Stimulated activated CD8-positive, alpha-beta memory T cell treated with anti-CD3 and anti-CD28 coated beads, Interleukin-7, amount 100 ng/mL, for 1 hour (primary cell): ENCODE measurements at places on chromosomes 11 and 22.

DNA sequence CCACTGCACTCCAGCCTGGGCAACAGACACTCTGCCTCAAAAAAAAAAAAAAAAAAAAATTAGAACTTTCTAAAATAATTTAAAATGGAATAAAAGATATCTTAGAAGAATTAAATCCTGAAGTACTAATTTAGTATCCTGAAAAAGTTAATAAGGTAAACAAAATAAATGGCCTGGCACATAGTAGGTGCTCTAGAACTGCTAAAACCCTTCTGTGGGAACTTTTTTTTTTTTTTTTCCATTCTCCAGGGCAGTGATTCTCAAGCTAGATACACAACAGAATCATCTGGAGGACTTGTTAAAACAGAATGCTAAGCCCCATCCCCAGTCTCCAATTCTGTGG lies 65.3 kb downstream of the MAML2 start:
- DNase-seq, result no peak

- no peak for DNase-seq
Measured at GRCh38 chr11:32290783-32291182, 144.6 kb downstream of the WT1 start.

DNA sequence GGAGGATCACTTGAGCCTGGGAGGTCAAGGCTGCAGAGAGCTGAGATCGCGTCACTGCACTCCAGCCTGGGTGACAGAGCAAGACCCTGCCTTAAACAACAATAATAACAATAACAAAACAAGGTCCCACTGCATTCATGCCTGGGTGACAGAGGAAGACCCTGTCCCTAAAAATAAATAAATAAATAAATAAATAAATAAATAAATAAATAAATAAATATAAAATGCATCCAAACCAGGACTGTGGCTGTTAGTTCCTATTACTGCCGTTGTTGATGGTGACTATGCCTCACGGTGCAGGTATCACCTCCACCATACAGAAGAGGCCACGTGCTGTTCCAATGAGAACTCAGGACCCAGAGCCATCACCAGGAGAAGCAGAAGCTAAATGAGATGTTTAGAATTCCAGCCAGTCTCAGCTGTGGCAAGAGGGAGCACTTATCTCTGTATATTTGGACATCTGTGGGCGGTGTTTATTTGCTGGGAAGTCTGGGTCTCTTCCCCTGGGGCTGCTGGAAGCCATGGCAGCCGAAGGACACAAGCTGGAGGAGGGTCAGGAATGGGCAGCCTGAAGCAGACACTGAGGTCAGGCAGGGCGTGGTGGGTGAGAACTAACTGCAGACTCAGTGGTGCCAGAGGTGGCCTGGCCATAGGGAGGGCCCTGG lies 21.6 kb downstream of the C11orf86 start:
- DNase-seq, result no peak

- no peak for DNase-seq
Measured at GRCh38 chr11:121383716-121384115, 68.4 kb upstream of the SORL1 start.

DNA sequence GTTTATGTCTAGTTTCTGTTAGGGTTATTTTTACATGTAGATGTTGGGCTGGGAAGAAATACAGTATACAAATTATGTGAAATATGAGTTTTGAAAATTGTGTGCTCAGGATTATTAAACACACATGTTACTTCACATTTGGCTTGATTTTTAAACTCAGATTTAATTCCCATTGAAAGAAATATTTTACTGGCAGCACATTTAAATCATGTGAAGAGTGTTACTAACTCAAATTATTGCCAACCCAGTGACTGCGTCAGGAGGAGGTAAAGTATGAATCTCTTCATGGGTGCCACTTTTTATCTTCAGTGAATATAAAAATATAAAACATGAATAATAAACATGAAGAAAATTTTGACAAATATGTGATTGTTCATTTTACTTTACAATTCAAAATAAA lies 457.5 kb upstream of the CCDC179 start:
- no peak for DNase-seq

- DNase-seq, result no peak
Measured at GRCh38 chr11:3831378-3832239, 9.2 kb downstream of the RHOG start.

DNA sequence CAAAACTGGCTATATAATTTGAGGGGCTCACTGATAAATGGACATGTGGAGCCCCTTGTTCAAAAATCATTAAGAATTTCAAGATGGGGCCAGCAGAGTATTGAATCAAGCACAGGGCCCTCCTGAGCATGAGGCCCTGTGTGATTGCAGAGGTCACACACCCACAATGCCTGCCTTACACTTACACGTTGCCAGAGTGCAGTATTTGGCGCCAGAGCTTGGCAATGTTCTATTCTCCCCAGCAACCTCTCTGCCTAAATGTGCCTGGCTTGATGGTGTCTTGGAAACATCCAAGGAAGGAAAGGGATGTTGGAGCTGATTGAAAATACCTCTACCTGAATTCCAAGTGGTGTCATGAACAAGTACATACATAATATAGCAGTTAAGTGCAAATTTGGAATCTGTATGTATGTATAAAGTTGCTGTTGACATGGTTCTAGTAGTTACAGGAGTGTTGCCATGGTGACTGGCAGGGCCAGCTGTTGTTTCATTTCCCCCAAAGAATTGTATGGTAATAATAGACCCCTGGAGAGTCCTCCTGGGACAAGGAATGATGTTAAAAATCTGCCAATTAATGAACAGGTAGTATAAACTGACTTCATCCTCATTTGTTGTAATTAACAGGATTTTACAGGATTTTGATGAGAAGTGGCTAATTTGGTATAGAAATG lies 205.7 kb upstream of the NAV2 start:
- DNase-seq, result no peak

- DNase-seq, result no peak
Measured at GRCh38 chr11:77518471-77518870, 44.6 kb upstream of the PAK1 start.

DNA sequence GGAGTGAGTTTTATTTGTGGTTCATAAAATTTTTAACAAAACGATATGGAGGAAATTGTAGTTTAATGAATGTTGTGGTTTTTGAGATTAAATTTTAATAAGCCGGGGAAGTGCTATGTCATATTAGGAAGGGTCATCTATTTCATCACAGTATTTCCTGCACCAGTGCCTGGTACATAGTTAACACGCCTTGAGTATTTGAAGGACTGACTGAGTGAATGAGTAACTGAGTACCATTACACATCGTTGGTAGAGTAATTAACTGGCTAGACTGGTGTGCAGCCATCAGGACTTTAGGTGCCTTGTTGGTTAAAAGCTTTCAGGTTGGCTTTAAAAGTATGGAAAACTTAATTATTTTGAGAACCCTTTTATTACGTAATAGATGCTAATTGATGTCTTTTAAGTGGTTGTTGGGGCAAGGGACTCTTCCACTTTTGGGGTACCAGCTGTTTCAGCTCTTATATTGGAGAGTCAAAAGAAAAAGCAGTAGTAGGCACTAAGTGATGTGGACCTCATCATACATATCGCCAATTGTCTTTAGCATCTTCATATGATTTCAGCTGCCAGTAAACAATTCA lies 101.8 kb downstream of the DDX10 start:
- no peak for DNase-seq

GRCh38 chr11:66974724-66975404 lies at the start of gene C11orf86:
Gene C11orf86, plus strand, starts transcription at chr11:66975304. Its CDS starts 59 bp downstream, at chr11:66975363.
- DNase-seq, result no peak

DNA sequence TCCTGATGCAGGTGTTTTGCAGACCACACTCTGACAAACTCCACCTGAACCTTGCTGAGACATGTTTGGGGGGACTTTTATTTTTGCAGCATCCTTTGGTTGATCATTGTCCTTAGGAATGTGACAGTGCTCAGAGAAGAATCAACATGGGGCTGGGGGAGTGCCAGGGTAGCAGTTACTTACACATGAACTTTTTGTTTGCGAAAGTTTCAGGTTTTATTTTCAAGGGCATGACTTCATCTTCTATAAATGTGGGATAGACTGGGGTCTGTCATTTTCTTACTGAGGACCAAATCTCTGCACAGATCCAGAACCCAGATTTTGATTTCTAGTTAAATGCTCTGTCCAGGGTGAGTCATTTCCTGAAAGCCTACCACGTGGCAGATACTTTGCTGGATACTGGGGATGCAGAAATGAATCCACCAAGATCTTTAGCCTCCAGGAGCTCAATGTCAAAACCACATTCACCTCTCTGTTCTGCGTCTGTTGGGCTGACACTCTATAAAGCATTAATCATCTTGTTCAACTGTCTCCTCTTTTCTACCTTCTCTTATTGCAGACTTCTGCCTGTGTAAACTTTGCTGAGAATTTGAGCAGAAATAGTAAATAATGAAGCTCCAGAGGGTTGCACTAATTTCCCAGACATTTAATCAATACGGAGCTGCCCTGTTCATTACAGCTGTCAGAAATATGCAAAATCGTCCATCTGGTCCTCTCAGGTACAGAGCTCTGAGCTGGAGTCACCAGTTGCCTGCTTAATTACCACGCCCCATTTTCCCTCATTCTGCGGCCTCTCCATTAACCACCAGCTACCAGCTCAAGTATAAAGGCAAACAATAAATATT lies 387.9 kb downstream of the MIAT start:
- DNase-seq, result no peak

GRCh38 chr22:40178417-40179409 lies 988 bp downstream of the TNRC6B start:
- DNase-seq, result no peak

DNA sequence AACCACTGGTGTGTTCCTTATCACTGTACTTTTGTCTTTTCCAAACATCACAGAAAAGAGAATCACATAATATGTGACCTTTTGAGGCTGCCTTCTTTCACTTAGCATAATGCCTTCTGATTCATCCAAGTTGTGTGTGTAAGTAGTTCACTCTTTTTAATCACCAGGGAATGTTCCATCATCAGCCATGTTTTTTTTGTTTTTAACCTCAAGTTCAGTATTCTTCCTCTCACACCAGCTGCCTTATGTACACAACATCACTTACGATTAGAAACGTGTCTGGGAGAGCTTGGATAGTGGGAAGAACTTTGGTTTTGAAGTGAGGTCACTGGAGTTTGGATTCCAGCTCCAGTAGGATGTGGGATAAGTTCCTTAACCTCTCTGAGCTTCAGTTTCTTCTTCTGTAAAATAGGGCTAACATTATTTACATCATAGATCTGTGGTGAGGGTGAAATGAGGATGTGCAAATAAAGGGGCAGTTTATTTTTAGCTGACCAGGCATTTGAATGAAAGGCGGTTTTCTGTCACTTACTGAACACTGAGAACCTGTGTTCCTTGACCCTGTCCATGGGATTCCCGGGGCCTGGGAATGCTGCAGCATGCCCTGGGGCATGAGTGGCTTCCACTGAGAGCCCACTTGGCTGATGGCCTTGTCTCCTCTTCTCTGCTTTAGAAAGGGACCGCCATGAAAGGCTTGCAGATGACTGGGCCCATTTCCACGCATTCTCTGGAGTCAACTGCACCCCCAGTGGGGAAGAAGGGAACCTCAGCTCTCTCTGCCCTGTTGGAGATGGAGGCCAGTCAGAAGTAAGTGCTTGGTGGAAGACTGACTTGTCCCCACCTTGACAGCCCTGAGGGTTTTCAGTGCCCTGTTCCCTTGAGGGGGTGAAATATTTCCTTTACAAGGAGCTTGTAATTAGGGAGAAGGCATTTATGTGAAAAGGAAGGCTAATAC lies 92.6 kb downstream of the DEPDC5 start:
- no peak for DNase-seq

GRCh38 chr11:60680455-60681119 lies 18.8 kb upstream of the MS4A8 start:
- DNase-seq, result no peak

GRCh38 chr11:8017071-8017470 lies 29.9 kb downstream of the EIF3F start:
- no peak for DNase-seq

- no peak for DNase-seq
Measured at GRCh38 chr11:123526027-123526805, 96.1 kb downstream of the GRAMD1B start.

GRCh38 chr22:48942698-48943566 lies 884.7 kb downstream of the BRD1 start:
- DNase-seq, result no peak

DNA sequence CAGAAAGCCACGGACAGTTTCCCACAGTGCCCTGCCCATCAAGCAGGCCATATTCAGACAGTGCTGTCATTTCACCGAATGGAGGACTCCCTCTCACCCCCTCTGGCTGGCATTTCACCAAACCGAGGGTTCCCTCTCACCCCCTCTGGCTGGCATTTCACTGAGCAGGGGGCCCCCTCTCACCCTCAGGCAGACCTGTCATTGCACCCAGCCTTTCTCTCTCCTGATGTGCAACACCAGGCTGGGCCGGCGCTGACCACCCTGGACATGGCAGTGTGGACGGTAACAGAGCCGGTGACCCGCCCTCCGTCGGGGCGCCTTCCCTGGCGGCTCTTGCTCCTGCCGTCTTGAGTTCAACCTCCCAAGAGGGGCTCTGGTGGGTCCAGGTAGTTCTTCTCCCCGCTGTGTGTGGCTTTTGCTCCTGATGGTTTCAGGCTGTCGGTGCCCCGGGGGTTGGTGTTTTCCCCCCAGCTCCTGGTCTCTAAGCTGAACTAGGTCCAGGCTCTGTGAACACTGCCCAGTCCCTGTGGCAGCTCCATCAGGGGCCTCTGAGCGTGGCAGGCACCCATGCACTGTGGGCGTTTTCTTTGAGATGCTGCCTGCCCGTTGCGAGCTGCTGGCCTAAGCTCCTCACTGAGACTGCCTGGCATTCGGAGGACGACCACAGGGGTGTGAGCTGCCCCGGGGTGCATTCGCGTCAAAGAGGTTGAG lies 46.9 kb downstream of the SMIM38 start:
- DNase-seq, result no peak

DNA sequence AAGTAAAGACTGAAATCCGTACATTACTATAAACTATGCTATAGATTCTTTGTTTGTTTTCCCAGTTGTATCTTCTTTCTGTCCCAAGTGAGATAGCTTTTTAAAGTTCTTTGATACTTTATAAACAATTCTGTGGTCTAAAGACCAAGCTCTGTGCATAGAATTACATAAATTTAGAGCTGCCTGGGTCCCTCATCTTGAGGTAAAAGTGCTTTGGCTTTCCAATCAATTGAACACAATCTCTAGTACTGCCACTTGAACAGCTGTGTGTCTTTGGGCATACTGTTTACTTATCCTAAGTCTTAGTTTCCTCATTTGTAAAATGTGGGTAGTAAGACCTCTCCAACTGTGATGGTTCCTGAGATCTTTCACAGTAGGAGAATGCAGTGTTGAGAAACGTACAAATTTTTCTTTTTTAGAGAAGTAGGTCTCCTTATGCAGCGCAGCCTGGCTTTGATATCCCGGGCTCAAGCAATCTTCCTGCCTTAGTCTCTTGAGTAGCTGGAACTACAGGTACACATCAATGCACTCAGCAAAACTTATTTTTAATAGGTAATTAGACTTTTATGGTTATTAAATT lies 2.5 kb upstream of the EED start:
- no peak for DNase-seq

DNA sequence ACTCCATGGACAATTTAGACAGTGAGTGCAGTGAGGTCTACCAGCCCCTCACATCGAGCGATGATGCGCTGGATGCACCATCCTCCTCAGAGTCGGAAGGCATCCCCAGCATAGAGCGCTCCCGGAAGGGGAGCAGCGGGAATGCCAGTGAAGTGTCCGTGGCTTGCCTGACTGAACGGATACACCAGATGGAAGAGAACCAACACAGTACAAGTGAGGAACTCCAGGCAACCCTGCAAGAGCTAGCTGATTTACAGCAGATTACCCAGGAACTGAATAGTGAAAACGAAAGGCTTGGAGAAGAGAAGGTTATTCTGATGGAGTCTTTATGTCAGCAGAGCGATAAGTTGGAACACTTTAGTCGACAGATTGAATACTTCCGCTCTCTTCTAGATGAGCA lies 51.4 kb downstream of the SPECC1L start:
- no peak for DNase-seq
